ENCODE measurements at places on chromosomes 12 and 14.
A peak's percentile ranks its signal among the peaks of the same experiment; 100 is the strongest.

GRCh38 chr12:122523846-122524718, 2.7 kb downstream of the RSRC2 start:
- no peak overlapping the region for H3K27ac ChIP-seq
- H3K27me3 ChIP-seq, result no peaks in the 10 kb centered on the region
- H3K4me1 ChIP-seq, result peaks cover 5% of the 10 kb centered on the region
- H3K36me3 ChIP-seq, result no peaks in the 10 kb centered on the region
- H3K4me3 ChIP-seq, result peak overlapping the region; percentile 54

DNA sequence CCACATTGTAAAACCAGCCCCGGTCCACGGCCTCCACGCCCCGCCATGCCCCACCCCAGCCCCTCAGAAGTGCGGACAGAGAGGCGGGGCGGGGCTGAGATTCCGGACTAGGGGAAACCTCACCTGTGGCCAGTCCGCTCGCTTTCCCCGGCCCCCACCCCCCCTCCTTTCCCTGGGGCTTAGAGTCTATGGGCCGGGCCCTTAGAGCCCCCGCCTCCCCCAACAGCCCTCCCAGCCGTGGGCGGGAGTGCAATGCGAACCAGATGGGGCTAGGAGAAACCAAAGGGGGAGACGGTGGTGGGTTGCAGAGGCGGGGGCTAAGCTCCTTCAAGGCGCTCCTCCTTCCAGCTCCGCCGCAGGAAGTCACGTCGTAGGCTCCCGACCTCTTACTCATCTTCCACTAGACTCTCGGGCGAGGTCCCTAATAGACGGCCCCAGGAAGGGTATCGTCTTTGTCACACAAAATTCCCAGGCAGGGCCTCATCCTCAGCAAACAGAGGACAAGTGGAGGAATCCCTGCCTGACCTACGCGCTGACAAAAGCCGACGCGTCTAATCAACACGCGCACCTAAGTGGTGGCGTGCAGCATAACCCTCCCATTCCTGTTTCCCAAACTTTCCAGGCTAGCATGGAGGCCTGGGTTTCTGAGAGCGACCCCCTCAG, 1.1 kb upstream of the NAB2 start:
- H3K4me3 ChIP-seq, result peak overlapping the region; percentile 81
- H3K4me1 ChIP-seq, result peaks cover 6% of the 10 kb centered on the region
- peak; percentile 80 for DNase-seq
- H3K36me3 ChIP-seq, result no peaks in the 10 kb centered on the region
- H3K27ac ChIP-seq, result peak overlapping the region; percentile 88

- DNase-seq, result no peak
- no peaks in the 10 kb centered on the region for H3K36me3 ChIP-seq
- no peaks in the 10 kb centered on the region for H3K27me3 ChIP-seq
- H3K4me1 ChIP-seq, result no peaks in the 10 kb centered on the region
- H3K27ac ChIP-seq, result no peak overlapping the region
- no peak overlapping the region for H3K4me3 ChIP-seq
Observed at GRCh38 chr12:45775465-45775864, 46.0 kb downstream of the ARID2 start.

DNA sequence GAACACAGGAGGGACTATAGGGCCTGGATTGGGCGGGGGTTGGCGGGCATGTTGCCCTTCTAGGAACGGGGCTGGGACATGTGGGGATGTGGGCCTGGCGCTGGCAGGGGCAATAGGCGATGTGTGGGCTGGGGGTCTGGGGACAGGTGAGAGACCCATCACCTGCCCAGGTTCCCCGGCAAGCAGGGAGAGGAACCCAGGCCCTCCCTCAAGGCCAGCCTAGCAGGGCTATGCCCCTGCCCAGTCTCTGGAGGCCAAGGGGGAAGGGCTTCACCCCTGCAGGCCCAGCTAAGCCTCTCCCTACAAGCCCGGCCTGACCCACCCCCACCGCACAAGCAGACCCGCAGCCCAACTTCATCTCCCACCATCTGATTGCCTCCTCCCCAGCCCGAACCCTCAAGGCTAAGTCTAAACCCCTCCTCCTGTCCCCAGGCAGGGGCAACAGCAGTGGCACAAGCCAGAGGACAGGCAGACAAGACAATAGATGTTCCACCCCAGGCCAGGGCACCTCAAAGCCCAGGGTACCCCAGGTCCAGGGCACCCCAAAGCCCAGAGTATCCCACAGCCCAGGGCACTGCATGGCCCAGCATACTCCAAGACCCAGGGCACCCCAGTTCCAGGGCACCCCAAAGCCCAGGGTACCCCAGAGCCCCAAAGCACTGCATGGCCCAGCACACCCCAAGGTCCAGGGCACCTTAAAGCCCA, 6.5 kb downstream of the JAG2 start:
- no peaks in the 10 kb centered on the region for H3K4me1 ChIP-seq
- no peaks in the 10 kb centered on the region for H3K27me3 ChIP-seq
- H3K36me3 ChIP-seq, result no peaks in the 10 kb centered on the region
- DNase-seq, result no peak
- no peak overlapping the region for H3K27ac ChIP-seq

DNA sequence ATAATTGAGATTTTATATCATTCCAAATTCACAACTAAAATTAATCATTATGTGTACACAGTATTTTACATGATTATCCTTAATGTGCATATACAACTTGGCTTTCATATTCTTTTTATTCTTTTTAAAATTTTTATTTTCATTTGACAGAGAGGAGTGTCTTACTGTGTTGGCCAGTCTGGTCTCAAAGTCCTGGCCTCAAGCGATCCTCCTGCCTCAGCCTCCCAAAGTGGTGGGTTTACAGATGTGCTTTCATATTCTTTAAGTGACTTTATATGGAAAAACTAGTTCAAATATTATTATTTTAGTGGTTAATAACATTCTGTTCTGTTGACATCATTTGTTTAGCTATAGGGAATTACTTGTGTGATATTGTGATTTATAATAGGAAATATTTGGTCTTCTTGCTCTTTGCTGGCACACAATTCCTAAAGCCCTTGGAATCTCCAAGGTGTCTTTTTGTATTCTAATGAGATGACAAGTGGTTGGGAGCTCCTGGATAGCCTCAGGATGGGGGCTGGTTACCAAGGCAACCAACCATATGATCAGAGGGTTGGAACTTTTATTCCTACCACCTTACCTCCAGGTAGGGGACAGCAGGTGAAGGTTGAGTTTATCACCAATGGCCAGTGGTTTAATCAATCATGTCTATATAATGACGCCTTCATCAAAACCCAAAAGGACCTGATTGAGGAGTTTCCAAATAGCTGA, 16.0 kb upstream of the ZNF410 start:
- no peaks in the 10 kb centered on the region for H3K36me3 ChIP-seq
- H3K4me1 ChIP-seq, result no peaks in the 10 kb centered on the region
- no peaks in the 10 kb centered on the region for H3K27me3 ChIP-seq
- H3K27ac ChIP-seq, result no peak overlapping the region
- no peak overlapping the region for H3K4me3 ChIP-seq

- no peaks in the 10 kb centered on the region for H3K36me3 ChIP-seq
- H3K4me1 ChIP-seq, result 0 out of 2 replicates have a peak, but pooled peaks cover 6% of the 10 kb centered on the region
- H3K27me3 ChIP-seq, result no peaks in the 10 kb centered on the region
- H3K27ac ChIP-seq, result peak overlapping the region; percentile 17
Observed at GRCh38 chr12:20629414-20630156, 65.5 kb upstream of the SLCO1C1 start.

DNA sequence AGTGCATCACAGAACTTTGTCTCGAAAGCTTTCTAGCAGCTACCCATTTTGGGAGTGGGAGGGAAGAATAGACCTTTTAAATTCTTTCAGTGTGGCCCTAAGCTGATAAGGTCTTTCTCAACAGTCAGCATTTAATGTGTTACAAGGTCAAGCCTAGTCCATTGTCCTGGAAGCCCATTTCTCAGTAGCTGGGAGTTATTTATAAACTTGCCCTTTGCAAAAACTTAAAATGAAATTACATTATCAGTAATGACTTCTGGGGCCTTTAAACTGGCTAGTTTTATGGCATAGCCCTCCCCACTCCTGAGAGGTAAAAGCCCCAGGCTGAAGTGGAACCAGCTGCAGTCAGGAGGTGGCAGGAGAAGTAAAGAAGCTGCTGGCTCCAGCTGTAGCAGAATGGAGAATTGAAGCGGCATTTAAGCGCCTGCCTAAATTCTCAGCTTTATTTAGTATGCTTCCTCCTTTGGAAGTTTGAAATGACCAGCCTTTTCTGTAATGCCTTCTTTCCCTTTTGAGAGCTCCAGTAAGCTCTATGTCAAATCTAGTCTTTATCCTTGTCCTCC, 12.4 kb downstream of the COPZ1 start:
- no peak overlapping the region for H3K27ac ChIP-seq
- DNase-seq, result no peak
- H3K4me3 ChIP-seq, result no peak overlapping the region
- H3K27me3 ChIP-seq, result no peaks in the 10 kb centered on the region
- no peaks in the 10 kb centered on the region for H3K4me1 ChIP-seq

DNA sequence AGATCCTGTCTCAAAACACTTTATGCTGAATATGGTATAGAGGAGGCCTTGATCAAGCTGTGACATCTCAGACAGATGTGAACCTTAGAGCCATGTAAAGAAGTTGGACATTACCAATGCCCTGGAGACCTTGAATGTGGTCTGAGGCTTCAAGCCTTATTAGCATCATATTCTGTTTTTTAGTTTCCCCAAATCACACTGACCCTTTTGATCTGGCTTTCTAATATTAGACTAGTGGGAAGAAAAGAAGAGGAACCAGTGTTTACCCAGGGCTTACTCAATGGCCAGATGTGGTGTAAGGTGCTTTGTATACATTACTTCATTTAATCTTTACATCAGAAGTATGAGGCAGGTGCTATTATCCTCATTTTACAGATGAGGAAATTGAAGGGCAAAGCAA, 10.6 kb upstream of the TBPL2 start:
- no peak for DNase-seq
- no peak overlapping the region for H3K27ac ChIP-seq
- no peaks in the 10 kb centered on the region for H3K36me3 ChIP-seq
- no peak overlapping the region for H3K4me3 ChIP-seq
- H3K27me3 ChIP-seq, result no peaks in the 10 kb centered on the region

DNA sequence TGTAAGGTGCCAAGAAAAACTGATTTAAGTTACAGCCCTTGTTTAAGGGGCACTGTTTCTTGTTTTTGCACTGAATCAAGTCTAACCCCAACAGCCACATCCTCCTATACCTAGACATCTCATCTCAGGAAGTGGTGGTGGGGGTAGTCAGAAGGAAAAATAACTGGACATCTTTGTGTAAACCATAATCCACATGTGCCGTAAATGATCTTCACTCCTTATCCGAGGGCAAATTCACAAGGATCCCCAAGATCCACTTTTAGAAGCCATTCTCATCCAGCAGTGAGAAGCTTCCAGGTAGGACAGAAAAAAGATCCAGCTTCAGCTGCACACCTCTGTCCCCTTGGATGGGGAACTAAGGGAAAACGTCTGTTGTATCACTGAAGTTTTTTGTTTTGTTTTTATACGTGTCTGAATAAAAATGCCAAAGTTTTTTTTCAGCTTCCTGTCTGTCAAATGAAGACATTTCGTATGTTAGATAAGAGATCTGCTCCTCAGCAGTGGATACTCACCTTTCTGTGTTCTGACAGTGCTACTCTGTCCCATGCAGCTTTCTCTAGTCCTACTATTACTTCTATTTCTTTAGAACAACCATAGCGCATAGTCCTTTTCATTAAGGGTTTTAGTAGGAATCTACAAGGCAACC, 1.2 kb upstream of the PA2G4 start:
- H3K27me3 ChIP-seq, result 0 out of 2 replicates have a peak, but pooled peaks cover 5% of the 10 kb centered on the region
- peak overlapping the region; percentile 78 for H3K4me3 ChIP-seq
- DNase-seq, result no peak

GRCh38 chr14:70935135-70935534, 27.9 kb downstream of the PCNX1 start:
- H3K36me3 ChIP-seq, result no peaks in the 10 kb centered on the region
- no peak overlapping the region for H3K4me3 ChIP-seq
- H3K4me1 ChIP-seq, result 0 out of 2 replicates have a peak, but pooled peaks cover 16% of the 10 kb centered on the region
- no peaks in the 10 kb centered on the region for H3K27me3 ChIP-seq

DNA sequence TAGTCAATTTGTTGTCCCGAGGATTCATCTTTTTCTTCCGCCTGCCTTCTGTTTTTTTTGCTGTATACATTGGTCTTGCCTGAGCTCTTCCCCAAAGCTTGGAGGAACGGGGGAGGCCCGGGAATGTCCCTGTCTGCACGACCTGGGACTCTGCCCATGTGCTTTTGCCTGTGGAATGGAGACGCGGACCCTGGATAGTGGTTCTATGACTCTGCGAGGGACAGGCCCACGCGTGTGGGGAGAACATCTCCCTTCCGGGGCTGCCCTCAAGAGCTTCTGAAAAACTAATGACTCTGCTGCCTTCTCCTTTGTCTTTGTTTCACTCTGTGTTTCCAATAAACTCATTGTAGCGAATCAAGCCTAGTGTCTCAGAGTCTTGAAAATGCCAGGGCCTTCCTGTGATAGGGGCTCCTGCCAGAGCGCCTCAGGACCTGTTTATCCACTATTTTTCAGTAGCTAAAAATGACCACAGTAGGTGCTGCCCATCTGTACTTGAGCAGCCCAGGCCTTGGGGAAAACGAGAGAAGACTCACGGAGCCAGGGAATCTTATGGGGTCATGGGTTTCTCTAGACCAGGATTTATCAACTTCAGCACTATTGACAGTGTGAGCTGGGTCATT, 12.3 kb downstream of the KRT83 start:
- no peaks in the 10 kb centered on the region for H3K4me1 ChIP-seq
- DNase-seq, result no peak
- peaks cover 71% of the 10 kb centered on the region for H3K27me3 ChIP-seq
- H3K27ac ChIP-seq, result no peak overlapping the region

- no peak for DNase-seq
- H3K27me3 ChIP-seq, result no peaks in the 10 kb centered on the region
- no peak overlapping the region for H3K27ac ChIP-seq
- no peaks in the 10 kb centered on the region for H3K4me1 ChIP-seq
Observed at GRCh38 chr14:53103636-53104340, 49.3 kb downstream of the DDHD1 start.

GRCh38 chr14:97282210-97283004, 485.2 kb downstream of the VRK1 start:
- H3K27ac ChIP-seq, result no peak overlapping the region
- no peak for DNase-seq
- no peaks in the 10 kb centered on the region for H3K27me3 ChIP-seq
- no peak overlapping the region for H3K4me3 ChIP-seq
- H3K4me1 ChIP-seq, result no peaks in the 10 kb centered on the region
- no peaks in the 10 kb centered on the region for H3K36me3 ChIP-seq

DNA sequence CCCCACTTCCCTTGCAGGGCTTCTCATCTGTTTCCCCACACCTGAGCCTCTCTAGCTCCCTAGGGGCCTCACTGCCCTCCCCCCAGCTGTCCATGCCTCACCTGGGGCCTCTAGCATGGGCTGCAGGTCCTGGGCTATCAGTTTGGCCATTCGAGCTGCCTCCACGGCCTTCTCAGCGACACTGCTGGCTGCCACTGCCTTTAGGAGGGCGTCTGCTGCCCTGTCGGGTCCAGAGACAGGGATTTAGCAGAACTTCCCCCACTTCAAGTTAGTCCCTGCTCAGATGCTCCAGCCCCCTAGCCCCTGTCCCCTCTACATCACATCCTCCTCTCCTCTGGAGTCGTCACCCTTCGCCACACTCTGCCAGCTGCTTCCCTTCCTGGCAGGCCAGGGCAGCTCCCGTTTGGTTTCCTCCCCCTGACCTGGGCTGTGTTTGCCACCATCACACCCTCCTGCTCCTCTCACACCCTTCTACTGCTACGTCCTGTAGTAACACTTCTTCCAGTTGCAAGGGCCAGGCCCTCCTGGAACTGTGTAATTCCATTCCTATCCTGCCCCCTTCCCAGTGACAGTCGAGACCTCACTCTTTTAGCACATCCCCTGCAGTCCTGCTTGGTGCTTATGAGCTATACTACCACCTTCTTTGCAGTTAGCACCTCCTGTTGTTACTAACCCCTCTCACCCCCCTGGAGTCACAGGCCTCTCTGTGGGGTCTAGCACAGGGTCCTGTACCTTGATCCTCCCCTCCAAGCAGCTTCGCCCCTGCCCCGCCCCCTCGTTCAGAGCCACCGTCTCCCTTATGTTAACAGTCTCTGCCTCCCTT, 4.3 kb upstream of the AP1G2 start:
- H3K27me3 ChIP-seq, result no peaks in the 10 kb centered on the region
- H3K4me3 ChIP-seq, result no peak overlapping the region
- DNase-seq, result no peak
- no peaks in the 10 kb centered on the region for H3K4me1 ChIP-seq
- H3K27ac ChIP-seq, result no peak overlapping the region
